ENCODE measurements at places on chromosomes 2 and 18.

GRCh38 chr2:44130441-44130840 is 38.2 kb upstream of the PPM1B start:
- no peak for DNase-seq

DNA sequence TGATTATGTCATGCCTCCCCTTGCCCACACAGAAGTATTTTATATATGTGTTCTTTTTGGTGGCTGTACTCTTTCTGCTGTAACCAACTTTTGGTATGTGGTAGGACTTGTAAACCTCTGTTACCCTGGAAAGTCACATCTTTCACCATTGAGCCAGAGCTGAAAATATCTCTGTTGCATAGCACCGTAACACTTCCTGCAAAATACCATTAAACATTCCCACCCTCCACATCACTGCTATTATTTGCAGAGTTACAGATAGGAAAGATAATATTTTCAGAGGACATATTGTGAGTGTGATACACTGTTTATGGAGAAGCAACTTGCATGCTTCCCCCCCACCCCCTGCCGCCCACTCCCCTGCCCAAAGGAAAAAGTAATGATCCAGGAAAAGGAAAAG is 44.8 kb downstream of the CAB39 start:
- DNase-seq = no peak

DNA sequence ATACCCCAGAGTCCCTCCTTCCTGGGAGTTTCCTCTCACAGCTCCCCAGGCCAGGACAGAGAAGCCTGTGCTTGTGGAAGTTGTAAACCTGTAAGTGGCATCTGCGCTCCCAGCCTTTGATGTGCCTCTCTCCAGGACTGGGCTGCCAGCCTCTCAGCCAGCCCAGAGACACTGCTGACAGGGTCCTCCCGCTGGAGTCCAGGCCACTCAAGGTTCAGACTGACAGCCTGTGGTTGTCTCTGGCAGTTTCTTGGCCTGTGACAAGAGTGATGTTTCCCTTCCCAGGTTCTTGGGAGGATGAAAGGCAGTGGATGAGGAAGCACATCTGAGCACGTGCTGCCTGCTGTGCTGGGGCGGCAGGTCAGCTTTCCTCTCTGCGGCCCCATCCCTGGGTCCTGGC is 3.0 kb downstream of the SLC35F6 start:
- no peak for DNase-seq

- no peak for DNase-seq
These were observed 10.1 kb downstream of the COL4A4 start for GRCh38 chr2:227153758-227154486.

GRCh38 chr2:39787950-39788349 is 8.9 kb upstream of the THUMPD2 start:
- DNase-seq = no peak

DNA sequence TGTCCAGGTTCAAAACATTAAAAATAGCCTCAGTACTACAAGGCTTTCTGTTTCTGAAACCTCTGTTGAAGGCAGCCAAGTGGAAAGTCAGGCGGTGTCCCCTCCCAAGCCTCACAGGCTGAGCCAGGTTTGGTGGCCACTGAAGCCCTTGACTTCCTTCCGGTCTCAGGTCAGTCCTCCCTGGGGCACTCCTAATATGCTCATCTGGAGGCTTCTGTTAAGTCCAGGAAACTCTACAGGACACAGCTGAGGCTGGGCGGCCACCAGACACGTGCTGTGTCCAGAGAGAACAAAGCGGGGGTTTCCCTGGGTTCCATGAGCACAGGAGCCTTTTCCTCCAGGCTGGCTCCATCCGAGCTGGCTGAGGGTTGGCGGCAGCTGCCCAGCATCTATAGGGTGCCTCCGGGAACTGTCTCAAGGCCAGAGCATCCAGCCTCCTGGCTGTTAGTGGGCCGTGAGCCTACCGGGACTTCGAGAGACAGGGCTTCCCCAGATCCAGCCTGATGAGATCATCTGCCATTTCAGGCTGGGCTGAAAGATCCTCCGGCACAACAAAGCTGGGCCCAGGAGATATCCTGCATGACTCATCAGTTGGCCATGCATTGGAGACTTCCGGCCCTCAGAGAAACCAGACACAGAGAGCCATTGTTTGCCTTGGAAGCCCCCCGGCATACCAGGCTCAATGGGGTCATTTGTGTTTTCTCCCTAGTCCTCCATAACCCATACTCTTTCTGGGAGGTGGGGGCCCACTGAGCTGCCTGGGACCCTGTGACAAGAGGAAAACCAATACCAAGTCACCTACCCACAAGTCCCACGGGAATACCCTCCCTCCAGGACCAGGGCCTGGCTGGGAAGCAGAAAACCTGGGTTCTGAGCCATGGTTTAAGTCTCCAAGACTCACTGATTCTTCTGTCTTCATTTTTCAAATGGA is 71.7 kb downstream of the HS1BP3 start:
- DNase-seq = no peak

DNA sequence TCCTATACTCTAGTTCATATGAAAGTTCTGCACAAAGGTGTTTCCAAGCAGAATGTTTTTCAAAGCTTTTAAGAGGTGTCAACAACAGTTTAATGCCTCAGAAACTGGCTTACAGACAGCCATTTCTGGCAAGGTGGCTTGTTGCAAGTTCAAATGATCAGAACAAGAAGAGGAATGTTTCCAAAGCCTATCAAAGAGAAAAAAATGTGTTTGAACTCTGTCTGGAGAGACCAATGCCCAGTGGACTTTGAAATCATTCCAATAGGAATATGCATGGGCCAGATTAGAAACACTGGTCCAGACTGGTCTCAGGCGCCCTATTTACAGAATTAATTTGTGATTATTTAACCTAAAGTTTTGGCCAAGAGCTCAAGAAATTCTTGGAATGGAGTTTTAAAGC is 106.2 kb downstream of the CPS1 start:
- no peak for DNase-seq

DNA sequence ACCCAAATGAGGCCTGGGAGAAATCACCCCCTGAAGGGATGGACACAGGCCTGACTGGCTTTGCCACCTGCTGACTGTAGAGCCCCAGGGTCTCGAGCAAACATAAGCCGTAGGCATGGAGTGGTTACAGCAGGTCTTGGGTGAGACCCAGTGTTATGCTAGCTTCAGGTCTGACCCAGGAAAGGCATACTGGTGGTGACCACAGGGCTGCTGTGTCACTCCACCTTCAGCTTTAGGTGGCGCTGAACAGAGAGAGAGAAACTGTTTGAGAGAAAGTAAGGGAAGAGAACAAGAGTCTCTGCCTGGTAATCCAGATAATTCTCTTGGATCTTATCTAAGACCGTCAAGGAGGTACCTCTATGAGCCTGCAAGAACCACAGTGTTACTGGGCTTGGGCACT is 1544.2 kb upstream of the TMEFF2 start:
- DNase-seq = no peak

GRCh38 chr2:120787822-120788700 is 52.4 kb downstream of the GLI2 start:
- DNase-seq = no peak

- no peak for DNase-seq
These were observed 152.1 kb downstream of the THSD7B start for GRCh38 chr2:136917411-136917881.

- DNase-seq = no peak
These were observed 1.1 kb upstream of the SULT6B1 start for GRCh38 chr2:37189452-37190153.

DNA sequence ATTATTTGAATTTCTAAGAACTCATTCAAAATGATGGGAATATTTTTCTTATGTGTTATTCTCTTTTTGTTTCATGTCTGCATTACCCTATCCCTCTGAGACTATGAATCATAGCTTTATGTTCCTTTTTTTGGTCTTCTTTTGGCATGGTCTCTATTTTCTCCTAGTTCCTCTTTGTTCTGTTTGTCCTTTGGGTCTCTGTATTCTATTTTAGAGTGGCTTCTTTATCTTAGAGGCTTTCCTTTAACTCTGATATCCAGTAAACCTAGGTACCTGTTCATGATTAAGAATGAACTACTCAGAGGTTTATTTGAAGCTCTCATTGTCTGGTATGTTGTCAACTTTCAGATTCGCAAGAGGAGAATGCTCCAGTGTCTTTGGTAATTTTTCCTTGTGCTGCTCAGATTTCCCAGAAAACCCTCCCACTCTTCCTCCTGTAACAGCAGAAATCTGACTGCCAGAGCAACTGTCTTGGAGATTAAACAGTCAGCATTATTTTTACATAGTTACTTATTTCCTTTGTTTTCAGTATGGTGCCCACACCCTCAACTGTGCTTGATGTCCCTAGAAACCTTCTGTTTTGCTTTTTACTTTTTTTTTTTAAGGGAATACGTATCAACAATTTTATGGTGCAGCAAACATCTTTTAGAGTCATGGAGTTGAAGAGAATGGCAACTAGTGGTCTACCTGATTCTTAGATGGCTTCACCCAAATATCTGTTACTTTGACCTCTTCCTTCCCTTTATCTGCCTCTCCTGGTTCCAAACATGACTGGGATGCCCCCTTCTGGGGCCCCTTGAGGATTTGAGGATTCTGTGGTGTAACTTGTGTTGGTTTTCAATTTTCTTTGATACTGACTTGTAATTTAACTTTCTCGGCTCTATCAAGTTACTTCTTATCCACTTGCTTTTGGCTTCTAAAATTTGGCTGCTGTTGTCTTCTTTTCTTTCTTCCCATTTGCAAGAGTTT is 92.0 kb downstream of the DPP10 start:
- no peak for DNase-seq

DNA sequence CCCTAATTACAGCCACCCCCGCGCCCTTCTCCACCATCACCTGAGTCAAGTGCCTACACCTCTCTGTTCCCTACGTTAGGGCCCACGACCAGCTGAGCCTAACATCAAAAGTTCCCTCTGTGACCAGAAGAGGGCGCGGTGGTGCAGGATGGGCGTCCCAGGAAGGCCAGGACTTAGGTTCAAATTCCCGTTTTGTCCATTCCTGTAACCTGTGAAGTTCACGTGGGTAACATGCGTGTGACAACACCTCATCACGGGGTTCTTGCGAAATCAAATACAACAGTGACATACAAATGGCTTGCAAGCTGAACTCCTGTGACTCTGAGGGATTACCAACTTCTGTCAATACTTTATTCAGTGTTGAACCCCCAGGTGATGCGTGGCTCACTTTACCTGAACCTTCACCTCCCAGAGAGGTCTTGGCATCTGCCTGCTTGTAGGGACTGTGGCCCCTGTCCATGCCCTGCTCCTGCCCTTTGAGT is 207.9 kb downstream of the ARL4C start:
- peak; percentile 74 for DNase-seq

DNA sequence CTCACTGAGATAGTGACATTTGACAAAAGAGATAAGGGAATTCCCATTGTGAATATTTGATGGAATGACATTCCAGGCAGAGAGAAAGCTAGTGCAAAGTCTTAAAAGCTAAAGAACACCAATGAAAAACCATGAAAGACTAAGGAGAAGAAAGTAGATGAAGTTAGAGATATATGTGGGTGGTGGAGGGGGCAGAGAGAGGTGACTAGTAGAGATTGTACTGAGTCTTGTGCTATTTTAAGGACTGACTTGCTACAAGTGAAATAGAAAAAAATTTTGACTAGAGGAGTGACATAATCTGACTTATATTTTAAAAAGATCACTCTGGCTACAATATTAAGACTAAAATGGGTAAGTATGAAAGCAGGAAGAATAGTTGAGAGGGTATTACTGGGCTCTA is 35.3 kb upstream of the GULP1 start:
- no peak for DNase-seq

- no peak for DNase-seq
These were observed 78.0 kb downstream of the SOWAHC start for GRCh38 chr2:109692013-109692743.

- DNase-seq = no peak
These were observed 20.0 kb upstream of the KYNU start for GRCh38 chr2:142857256-142858164.

- no peak for DNase-seq
These were observed 37.0 kb downstream of the TGFA start for GRCh38 chr2:70516596-70516995.

DNA sequence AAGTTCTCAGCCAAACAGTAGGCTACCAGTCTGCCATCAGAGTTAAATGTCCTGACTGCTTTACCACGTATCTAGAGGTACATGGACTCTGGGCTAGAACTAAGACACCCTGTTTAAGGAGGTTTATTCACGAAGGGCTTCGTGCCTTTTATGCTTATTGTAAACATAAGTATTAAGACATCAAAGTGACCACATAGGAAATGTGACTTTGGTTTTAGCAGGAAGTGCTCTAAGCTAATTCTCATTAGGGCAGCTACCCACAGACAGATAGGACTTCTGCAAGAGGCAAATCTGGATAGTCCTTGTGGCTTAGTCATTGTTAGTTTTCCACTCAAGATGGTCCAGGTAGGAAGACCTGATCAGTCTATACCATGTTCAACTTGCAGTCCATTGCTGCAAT is 233.3 kb upstream of the MGAT5 start:
- no peak for DNase-seq

DNA sequence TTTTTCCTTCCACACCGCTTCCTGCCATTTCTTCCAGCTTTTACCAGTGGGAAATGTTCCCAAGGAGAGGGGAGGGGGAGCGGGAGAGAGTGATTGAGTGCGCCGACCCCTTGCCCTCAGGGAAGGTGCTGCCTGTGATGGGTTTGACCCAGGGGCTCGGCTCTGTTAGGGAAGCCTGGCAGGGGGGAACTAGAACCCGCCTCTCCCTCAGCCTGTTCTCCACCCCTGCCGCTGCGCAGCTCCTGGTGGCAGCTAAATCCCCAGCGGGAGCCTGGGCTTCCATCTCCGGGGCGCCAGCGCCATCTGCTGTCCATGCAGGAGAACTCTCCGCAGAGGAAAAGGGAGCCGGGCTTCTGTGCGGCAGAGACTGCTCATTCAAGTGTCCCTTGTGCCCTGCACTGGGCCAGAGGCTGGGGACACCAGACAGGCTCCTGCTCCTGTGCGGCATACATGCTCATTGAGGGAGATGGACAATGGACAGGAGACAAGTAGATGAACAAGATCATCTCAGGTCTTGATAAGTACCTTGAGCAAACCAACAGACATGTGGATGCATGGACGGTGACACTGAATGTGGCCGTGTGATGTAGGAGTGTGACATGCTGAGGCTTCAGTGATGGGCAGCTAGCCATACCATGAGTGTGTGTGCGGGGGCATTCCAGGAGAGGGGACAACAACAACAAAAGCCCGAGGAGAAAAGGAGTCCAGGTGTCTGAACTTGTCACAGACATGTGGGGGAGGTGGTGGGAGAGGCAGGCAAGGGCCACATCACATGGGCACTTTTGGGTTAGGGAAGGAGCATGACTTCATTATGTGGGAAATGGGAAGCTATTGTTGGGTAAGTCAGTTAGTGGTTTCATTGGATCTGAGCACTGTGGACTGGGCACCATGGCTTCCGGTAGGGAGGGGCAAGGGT is 13.3 kb downstream of the CHPF start:
- DNase-seq = peak; percentile 87

GRCh38 chr18:23406271-23406787 is 46.8 kb upstream of the RIOK3 start:
- no peak for DNase-seq

GRCh38 chr2:20604401-20604911 is 46.4 kb downstream of the HS1BP3 start:
- DNase-seq = peak; percentile 62

DNA sequence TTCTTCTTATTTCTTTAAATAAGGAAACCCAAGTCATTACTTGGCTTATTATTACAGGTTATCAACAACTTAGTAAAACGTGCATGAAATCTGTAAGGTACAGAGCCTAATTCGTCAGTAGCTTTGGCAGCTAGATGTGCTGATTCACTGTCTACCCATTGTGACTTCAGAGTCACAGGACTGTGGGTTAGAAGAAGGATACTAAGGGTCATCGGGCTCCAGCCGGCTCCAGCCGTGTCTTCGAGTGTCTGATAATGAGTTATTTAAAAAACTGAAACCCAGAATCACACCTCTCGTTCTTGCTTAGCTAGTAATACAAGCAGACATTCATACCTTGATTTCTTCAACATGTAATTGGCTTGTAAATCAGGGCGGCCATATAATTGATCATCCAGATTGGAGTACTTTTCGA is 170.5 kb downstream of the FMNL2 start:
- no peak for DNase-seq

All from left lobe of liver (tissue), 2 donors.